Thoracic aorta (tissue), 2 donors: ENCODE measurements at places on chromosomes 5 and 9. TPM values are rescaled to one million over a fixed set of nuclear protein-coding genes. Genes with fewer than 3 reads are reported as not detected.

GRCh38 chr9:70971723-70972122 lies 149.7 kb downstream of the TRPM3 start:
- no peaks in the 10 kb centered on the region for H3K4me1 ChIP-seq
- H3K27me3 ChIP-seq = no peaks in the 10 kb centered on the region
- H3K4me3 ChIP-seq = no peak overlapping the region
- DNase-seq = no peak
- no peak overlapping the region for H3K27ac ChIP-seq

- no peaks in the 10 kb centered on the region for H3K36me3 ChIP-seq
- no peak overlapping the region for H3K27ac ChIP-seq
- no peak for DNase-seq
- H3K27me3 ChIP-seq = no peaks in the 10 kb centered on the region
- H3K4me3 ChIP-seq = peak overlapping the region; percentile 2
These were observed 251.0 kb downstream of the DENND1A start for GRCh38 chr9:123678878-123679329.

- no peak overlapping the region for H3K4me3 ChIP-seq
- H3K27me3 ChIP-seq = no peaks in the 10 kb centered on the region
- H3K36me3 ChIP-seq = no peaks in the 10 kb centered on the region
- DNase-seq = no peak
- H3K27ac ChIP-seq = no peak overlapping the region
These were observed 147.3 kb upstream of the HMHB1 start for GRCh38 chr5:143664623-143665022.

GRCh38 chr5:176538230-176538988 lies 1.2 kb upstream of the RNF44 start:
- no peaks in the 10 kb centered on the region for H3K36me3 ChIP-seq
- H3K4me1 ChIP-seq = peaks cover 44% of the 10 kb centered on the region
- H3K27me3 ChIP-seq = no peaks in the 10 kb centered on the region

- no peaks in the 10 kb centered on the region for H3K36me3 ChIP-seq
- H3K27me3 ChIP-seq = no peaks in the 10 kb centered on the region
- H3K27ac ChIP-seq = peak overlapping the region; percentile 49
- peak overlapping the region; percentile 46 for H3K4me3 ChIP-seq
- no peak for DNase-seq
These were observed 88.7 kb downstream of the BASP1 start for GRCh38 chr5:17305964-17306725.

Gene ACTBL2
- not detected for total RNA-seq

Gene TTLL11
- total RNA-seq = 25.7 TPM
